ENCODE measurements at places on chromosomes 7 and 10.

GRCh38 chr7:32385316-32385956 lies 104.7 kb downstream of the LSM5 start:
- DNase-seq, result no peak

GRCh38 chr10:100874702-100875483 lies 37.9 kb upstream of the SLF2 start:
- DNase-seq, result no peak

DNA sequence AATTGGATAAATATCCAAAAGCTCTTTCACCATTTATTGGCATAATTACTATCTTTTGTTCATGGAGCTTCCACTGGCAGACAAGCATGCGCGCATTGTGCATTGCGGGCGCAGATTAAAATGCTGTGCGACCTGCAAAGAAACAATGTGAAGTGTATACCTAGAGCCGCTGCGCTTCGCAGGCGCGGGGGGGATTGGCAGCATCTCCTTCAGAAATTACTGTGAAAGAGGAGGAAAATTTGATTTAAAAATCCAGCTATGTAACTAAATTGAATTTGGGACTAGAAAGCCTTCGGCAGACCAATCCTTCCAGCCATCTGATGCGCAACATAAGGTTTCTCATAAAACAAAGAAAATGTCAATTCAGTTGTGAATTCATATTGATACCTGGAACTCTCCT lies 10.3 kb upstream of the NPM3 start:
- DNase-seq, result no peak

GRCh38 chr7:22190736-22191135 lies 166.2 kb downstream of the RAPGEF5 start:
- DNase-seq, result no peak

- no peak for DNase-seq
Observed at GRCh38 chr10:98472196-98472595, 25.5 kb upstream of the HPS1 start.

DNA sequence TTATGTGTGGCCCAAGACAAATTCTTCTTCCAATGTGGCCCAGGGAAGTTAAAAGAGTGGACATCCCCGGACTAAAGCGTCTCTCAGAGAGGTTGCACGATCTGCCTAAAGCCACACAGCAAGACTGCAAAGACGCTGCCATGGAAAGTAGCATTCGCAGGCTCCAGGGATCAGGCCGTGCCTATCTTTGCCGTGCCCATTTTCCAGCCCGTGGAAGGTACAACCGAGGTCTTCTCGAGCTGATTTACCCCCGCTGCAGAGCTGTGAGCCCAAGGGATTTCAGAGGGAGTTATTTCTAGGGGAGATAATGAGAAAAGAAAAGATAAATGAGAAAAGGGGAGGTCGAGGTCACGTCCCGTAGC lies 1.0 kb upstream of the NYAP1 start:
- DNase-seq, result no peak

- no peak for DNase-seq
Observed at GRCh38 chr7:87564296-87564963, 36.3 kb downstream of the ABCB1 start.

- DNase-seq, result no peak
Observed at GRCh38 chr10:20132816-20133215, 316.6 kb downstream of the PLXDC2 start.

Data from left renal pelvis (tissue), 4 donors.